Stimulated activated CD4-positive, alpha-beta T cell treated with anti-CD3 and anti-CD28 coated beads, Interleukin-4, amount 100 ng/mL, for 4 hours (primary cell): ENCODE measurements at places on chromosomes 7 and 10.

GRCh38 chr7:115047958-115048720 is 126.2 kb downstream of the MDFIC start:
- no peak for DNase-seq

DNA sequence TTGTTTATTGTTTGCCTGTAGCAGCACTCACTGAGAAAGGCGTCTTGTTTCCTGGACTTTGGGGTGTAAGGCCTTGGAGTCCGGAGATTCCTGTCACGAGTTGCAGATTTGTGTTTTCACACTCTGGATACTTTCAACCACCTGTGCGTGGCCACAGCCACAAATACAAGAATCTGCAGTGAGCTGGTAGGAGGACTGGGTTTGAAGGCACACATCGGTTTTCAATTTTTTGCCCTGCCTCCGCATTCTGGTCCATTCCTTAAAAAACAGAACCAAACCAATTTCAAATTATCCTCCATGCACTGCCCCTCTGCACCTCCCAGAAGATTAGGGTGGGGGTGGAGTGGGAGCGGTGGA is 619 bp downstream of the EXOC4 start:
- no peak for DNase-seq

- no peak for DNase-seq
Observed at GRCh38 chr7:157693521-157694375, 356.9 kb downstream of the DNAJB6 start.

- no peak for DNase-seq
Observed at GRCh38 chr7:136275794-136276193, 298.6 kb upstream of the MTPN start.

GRCh38 chr7:44378744-44379143 is 53.4 kb upstream of the CAMK2B start:
- DNase-seq, result no peak

DNA sequence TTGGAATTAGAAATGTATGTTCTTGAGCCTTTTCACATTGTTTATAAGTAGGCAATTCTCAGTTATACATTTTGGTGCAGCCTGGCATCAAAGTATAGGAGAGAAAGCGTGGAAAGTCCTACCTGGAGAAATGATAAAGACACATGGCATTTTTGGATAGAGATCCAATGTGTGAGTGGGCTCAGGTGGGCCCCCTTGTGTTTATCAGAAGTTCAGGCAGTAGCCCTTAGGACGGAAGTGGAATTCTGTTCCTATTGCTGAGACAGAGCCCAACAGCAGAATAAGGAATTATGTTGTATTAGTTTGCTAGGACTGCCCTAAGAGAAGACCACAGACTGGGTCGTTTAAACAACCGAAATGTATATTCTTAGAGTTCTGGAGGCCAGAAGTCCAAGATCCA is 85.2 kb upstream of the AMPH start:
- DNase-seq, result no peak
